ENCODE measurements at places on chromosomes 2 and 18.
A peak's percentile ranks its signal among the peaks of the same experiment; 100 is the strongest.

DNA sequence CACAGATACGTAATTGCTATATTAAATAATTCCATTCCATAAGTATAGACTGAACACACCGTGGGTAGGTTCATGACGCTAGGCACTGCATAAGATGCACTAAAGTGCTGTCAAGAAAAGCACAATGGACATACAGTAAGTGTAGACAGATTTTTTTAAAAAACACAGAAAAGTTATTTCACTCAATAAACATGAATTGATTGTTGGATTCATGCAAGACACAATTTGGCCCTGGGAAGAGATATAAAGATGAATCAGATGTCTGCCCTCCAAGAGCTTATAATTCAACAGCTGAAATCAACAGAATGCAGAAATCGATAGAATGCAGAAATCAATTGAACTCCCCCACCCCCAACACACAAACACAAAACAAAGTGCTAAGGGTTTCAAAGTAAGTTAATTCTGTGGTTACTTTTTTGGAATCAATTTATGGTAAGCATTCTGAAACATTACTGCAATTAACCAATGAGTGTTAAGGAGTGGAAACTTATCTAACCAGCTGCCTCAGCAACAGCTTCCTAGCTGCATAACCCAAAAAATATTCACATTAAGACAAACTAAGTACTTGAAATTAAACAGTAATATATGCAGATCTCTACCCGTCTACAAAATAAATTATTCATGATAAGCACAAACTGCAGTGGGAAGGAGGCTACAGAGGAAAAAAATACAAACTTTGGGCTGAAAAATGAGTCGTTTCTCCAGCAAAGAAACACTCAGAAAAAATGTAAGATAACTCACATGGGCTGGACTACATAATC lies 1.6 kb downstream of the NBAS start:
- DNase-seq, result no peak

DNA sequence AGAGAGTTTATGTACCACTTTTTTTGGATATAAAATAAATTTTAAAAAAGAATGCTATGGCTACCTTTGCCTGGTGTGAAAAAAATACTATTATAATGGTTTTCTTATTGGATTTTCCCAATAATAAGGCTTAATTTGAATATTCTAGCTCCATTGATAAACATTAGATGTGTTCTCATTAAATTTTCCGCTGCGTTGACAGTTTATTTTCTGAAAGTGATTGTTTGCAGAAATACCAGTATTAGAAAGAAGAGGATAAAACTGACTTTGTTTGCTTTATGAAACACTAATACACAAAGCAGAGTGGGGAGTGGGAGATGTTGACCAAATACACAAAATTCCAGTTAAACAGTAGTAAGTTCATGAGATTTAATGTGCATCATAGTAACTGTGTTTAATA lies 433.3 kb upstream of the TMEFF2 start:
- DNase-seq, result no peak

GRCh38 chr2:241724259-241724974 lies 10.0 kb upstream of the D2HGDH start:
- DNase-seq, result no peak

- DNase-seq, result peak; percentile 59
Observed at GRCh38 chr2:48946449-48947048, 191.0 kb upstream of the LHCGR start.

DNA sequence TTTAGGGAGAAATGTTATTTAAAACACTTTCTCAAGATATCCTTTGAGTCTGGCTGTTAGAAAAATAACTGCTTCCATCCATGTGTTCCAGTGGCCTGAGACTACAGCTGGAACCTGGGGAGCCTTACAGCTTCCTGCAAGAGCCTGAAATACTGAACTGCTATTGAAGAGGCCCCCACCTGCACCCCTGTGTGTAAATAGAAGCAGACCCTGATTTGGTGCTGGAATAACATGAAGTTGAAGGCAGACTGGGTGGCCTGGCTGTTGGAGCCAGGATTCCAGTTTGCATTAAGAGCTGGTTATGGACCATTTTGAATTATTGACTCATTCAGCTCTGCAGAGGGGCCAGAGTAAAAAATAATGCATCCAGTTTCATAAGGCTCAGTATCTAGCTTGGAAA lies 61.9 kb downstream of the DIS3L2 start:
- no peak for DNase-seq

- DNase-seq, result no peak
Observed at GRCh38 chr2:233926806-233927205, 9.6 kb downstream of the TRPM8 start.

- no peak for DNase-seq
Observed at GRCh38 chr18:35782926-35783325, 189.6 kb upstream of the RMP24 start.

DNA sequence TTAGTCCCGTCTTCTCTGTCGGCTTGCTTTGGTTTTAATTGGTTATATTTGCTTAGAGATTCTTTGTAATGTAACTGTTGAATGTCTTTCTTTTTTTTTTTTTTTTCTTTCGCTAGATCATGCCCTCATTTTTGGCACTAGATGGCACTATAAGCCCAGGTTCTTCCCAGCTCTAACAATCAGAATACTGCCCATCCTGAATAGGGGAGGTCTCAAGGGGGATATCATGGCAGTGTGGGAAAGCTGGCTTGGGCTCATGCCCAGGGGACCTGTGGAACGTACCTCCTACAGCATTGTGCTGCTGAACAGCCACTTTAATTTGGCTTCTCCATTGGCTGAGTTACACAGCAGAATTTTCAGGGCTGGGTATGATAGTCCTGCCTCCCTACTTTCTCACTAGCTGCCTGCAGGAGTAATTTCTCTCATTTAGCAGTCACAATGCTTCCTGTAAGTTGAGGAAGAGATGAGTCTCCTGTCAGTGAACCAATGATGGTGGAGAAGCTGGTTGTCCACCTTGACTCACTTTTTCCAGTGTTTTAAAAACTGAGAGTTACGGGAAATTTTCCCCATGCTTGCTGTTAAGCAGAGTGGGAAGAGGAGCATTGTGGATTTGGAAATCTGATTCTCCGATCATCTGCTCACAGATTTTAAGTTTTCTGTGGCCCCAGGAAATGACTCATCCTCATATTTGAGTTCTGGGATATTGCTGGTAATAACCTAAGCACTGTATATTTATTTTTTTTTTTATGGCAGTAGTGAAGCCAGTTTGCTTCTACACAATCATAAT lies 47.2 kb downstream of the RAD51AP2 start:
- peak; percentile 7 for DNase-seq

DNA sequence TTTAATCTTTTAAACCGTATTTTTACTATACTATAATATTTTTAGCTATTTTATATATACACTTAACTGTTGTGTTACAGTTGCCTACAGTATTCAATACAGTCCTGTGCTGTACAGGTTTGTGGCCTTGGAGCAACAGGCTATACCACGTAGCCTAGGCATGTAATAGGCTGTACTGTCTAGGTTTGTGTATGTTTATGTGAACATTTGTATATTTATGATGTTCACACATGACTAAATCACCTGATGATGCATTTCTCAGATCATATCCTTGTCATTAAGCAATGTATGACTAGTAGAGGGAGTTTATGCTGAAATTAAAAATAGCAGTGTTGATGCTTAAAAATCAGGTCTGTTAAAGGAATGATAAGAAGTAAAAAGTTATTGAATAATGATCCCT lies 92.3 kb upstream of the RANBP2 start:
- no peak for DNase-seq

- DNase-seq, result no peak
Observed at GRCh38 chr2:43420389-43420801, 175.4 kb downstream of the THADA start.

All from EH (cell line).